ENCODE measurements at places on chromosomes 16 and 17.

GRCh38 chr16:81443688-81444447 lies 740 bp upstream of the CMIP start:
- no peaks in the 10 kb centered on the region for H3K27me3 ChIP-seq
- no peak for DNase-seq
- H3K36me3 ChIP-seq = no peaks in the 10 kb centered on the region
- peak overlapping the region; percentile 50 for H3K4me3 ChIP-seq
- peak overlapping the region; percentile 88 for H3K27ac ChIP-seq
- peaks cover 51% of the 10 kb centered on the region for H3K4me1 ChIP-seq

- no peaks in the 10 kb centered on the region for H3K36me3 ChIP-seq
- no peak overlapping the region for H3K4me3 ChIP-seq
- no peak for DNase-seq
- no peaks in the 10 kb centered on the region for H3K27me3 ChIP-seq
These were observed 9.2 kb downstream of the KRT33B start for GRCh38 chr17:41360296-41360995.

- peaks cover 45% of the 10 kb centered on the region for H3K36me3 ChIP-seq
- H3K27ac ChIP-seq = no peak overlapping the region
- H3K4me1 ChIP-seq = peaks cover 70% of the 10 kb centered on the region
- no peak for DNase-seq
These were observed 5.1 kb downstream of the TSPOAP1 start for GRCh38 chr17:58323366-58324055.

DNA sequence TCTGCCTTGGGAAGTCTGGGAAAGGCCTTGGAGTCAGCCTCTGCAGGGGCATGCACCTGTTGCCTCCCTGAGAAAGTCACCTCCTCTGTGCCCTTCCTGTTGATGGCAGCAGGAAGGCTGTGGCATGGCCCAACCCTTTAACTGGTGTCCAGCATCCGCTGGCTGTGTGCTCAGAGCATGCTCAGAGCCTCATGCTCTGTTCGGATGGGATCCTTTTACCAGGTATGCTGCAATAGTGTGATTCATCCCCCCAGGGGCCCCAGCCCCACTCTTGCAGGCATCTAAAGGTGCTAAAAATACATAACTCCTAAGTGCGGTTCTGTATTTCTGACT lies 24.9 kb downstream of the KLHL36 start:
- H3K4me1 ChIP-seq = peaks cover 3% of the 10 kb centered on the region
- DNase-seq = no peak
- H3K36me3 ChIP-seq = no peaks in the 10 kb centered on the region
- H3K27ac ChIP-seq = no peak overlapping the region

DNA sequence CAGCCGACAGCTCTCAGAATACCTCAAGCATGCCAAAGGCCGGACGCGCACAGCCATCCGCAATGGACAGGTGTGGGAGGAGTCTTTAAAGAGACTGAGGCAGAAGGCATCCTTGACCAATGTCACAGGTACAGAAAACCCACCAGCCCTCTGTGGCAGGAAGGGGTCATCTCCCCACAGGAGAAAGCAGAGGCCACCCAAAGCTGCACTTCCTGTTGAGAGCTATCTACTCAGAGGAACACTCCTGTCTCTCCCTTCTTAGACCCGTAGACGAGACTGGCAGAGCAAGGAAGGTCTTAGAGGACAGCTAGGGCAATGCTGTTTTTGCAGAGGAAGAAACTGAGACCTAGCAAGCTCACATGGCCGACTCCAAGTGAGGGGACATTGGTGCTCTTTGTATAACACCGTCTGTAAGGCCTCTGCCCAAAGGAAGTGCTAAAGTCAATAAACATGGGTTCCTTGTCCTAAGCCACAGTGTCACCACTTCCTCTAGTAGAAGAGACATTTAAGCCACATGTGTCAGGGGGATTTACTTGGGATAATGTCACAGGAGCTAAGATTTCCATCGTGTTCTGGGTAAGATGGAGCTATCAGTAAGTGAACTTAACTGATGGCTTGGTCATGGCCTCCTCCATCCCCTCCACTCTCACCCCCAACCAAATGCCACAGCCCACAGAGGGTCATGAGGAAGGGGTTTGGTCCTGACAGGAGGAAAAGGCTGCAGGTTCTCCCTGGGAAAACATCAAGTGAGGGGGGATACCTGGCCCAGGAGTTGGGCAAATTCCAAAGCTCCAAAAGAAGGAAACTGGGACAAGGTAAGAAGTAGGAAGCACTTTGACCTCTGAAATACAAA lies 9.4 kb downstream of the LPO start:
- no peak for DNase-seq
- H3K27me3 ChIP-seq = peaks cover 2% of the 10 kb centered on the region
- H3K27ac ChIP-seq = peak overlapping the region; percentile 31
- H3K4me3 ChIP-seq = no peak overlapping the region

DNA sequence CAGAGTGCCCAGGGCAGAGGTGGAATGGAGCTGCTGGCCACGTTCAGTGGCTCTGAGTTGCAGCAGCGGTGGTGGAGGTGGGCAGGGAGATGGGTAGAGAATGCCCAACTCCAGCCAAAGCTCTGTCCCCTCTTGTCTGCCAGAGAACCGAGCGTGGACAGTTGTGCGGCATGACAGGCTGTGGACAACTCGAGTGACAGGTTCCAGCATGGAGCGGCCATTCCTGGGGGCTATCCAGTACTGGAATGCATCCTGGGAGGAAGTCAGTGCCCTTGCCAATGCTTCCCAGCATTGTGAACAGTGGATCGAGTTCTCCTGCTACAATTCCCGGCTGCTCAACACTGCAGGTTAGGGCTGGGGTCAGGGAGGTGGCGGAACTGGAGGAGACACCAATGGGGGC lies 8.3 kb downstream of the CNTNAP1 start:
- H3K4me3 ChIP-seq = no peak overlapping the region
- no peaks in the 10 kb centered on the region for H3K27me3 ChIP-seq
- no peaks in the 10 kb centered on the region for H3K4me1 ChIP-seq
- H3K36me3 ChIP-seq = no peaks in the 10 kb centered on the region
- H3K27ac ChIP-seq = no peak overlapping the region
